MV-4-11 (cell line): ENCODE measurements at places on chromosomes 12 and 14.

- no peak for DNase-seq
Observed at GRCh38 chr14:93862265-93862664, 64.9 kb upstream of the FAM181A start.

DNA sequence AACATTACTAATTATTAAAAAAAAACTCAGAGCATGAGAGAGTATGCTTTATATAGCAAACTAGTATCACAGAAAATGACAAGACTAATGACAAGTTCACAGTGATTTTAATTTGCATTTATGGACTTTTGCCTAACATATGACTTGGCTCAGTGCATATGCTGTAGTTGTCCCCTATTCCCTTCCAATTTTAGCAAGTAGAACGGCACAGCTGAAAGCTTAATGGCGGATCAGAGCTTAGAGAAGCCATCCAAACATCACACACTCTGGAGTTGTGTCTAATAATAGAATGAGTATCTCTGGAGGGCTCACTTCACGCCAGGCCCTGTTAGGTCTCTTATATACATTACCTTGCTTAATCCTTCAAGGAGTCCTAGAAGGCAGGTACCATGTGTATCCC, 13.3 kb downstream of the CNIH1 start:
- DNase-seq = no peak

- peak; percentile 26 for DNase-seq
Observed at GRCh38 chr14:56212521-56212920, 94.3 kb downstream of the PELI2 start.

DNA sequence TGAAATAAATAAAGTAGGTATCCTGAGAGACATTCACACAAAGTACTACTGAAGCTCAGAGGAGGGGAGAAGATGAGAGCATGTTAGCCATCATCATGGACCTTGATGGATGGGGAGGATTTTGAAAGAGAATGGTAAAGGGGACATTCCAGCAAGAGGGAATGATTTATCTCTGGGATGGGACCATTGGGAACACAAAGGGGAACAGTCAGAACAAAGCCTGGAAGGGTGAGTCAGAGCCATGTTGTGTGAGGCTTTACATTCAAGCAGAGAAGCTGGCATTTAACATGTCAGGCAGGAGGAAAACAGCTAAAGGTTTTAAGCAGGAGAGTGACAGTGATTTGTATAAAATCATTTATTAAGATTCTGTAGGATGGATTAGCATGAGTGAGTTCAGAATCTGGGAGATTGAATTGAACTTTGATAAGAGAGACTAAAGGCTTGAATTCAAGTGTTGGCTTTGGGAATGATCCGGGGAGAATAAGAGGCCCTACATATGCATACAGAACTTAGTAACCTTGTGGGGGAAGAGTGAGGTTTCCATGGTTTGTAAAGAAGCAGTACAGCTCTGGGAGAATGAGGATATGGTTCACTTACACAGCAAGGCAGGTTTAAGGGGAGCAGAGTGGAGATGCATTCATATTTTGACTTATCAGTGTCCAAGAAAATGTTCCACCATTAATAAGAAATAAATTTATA, 174.4 kb downstream of the SYT10 start:
- DNase-seq = no peak

GRCh38 chr12:10358131-10358530, 31.7 kb downstream of the KLRK1 start:
- DNase-seq = no peak

- no peak for DNase-seq
Observed at GRCh38 chr12:116856729-116857128, 24.5 kb downstream of the HRK start.

DNA sequence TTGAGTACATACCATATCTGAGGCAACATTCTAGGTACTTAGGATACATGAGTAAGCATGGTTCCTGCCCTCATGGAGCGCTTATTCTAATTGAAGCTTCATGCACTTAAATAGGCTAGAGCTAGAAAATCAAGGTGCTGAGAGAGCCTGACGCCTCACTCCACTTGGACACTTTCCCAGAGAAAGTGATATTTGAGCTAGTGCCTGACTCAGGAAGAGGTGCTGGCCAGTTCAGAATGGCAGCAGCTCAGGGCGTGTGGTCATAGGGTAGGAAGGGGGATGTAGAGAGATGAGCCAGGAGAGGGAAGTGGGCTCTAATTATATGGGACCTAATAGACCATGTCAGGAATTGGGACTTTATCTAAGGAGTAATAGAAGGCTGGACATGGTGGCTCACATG, 33.3 kb downstream of the TULP3 start:
- no peak for DNase-seq

- DNase-seq = no peak
Observed at GRCh38 chr12:114685320-114685781, 1.4 kb upstream of the TBX3 start.
